C1 segment of cervical spinal cord (tissue), 14 donors: ENCODE measurements at places on chromosomes 2 and 18.

GRCh38 chr2:1266351-1266750 lies 146.9 kb upstream of the TPO start:
- no peak for DNase-seq

DNA sequence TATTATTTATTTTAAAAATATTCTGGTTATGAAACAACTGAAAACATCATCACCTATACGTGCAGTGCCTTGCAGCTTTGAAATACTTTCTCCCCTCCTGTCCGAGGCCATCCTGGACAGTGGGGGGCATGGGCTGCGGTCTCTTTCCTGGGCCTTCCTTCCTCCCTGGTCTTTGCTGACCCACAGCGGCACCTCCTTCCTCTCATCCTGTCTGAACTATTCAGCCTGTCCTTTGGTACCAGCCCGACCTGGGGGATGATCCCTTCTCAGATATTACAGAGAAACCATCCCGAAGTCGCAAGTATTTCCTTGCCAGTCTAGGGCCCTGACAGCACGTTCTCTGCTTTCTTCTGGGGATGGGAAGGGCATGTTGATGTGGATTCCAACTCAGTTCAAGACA lies 736.6 kb upstream of the HS6ST1 start:
- DNase-seq = no peak

DNA sequence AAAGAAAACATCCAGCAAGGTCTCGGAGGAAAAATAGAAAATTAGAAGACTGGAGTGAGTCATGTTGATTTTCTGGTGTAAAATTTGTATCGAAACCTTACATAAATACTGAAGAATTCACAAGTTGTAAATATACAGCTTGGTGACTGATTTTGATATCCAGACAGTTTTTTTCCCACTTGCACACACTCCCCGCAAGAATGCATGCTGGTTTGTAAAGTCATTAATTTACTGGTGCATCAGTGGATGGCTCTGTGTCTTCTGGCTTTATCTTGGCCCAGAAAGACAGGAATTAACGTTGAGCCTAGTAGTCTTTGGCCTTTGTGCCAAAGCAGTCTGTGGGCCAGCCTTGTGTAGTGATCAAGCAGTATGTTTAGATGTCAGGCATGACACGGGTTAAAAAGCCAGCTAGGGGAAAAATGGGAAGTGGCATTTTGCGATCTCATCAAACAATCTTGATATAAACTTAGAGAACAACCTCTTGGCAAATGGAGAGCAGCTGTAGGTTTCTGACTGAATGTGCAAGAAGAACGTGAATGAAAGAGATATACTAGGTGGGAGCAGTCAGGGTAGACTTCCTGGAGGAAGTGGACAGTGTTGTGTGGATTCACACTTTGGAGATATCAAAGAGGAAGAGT lies 22.7 kb upstream of the CASP8 start:
- no peak for DNase-seq

- DNase-seq = no peak
These were observed 47.8 kb downstream of the FAM168B start for GRCh38 chr2:131045286-131046027.

DNA sequence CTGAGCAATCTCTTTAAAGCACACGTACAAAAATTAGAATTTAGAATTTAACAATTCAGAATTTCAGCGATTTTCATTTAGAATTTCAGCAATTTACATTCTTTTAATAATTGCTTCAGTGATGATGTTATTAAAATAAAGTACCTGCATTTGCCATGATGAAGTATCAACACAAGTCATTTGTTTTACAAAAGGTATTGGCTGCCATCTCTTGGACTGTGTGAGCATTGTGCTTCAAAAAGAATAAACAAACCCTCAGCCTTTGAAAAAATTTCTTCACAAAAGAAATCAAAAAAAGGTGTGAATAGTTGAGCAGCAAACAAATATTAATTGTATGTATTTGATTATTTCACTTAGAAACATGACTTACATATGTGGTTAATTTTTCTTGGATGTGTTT lies 27.1 kb upstream of the ZC3H15 start:
- no peak for DNase-seq

DNA sequence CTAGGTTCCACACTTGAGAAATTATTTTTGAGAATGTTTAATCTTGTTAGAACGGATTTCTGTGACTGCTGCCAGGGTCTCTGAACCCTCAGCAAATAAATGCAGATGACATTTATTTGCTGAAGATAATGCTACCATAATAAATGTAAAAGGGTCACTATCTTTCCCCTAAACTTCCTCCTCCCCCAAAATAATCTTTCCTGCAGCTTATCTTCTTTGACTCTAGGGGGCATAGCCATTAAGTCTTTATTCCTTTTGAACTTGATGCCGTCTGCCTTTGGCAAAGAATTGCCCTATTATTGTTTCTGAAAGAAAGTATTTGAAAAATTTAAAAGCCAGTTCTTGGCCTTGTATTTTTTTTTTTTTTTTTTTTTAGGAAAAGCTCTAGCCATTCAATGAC lies 63.6 kb upstream of the ACSL3 start:
- no peak for DNase-seq

DNA sequence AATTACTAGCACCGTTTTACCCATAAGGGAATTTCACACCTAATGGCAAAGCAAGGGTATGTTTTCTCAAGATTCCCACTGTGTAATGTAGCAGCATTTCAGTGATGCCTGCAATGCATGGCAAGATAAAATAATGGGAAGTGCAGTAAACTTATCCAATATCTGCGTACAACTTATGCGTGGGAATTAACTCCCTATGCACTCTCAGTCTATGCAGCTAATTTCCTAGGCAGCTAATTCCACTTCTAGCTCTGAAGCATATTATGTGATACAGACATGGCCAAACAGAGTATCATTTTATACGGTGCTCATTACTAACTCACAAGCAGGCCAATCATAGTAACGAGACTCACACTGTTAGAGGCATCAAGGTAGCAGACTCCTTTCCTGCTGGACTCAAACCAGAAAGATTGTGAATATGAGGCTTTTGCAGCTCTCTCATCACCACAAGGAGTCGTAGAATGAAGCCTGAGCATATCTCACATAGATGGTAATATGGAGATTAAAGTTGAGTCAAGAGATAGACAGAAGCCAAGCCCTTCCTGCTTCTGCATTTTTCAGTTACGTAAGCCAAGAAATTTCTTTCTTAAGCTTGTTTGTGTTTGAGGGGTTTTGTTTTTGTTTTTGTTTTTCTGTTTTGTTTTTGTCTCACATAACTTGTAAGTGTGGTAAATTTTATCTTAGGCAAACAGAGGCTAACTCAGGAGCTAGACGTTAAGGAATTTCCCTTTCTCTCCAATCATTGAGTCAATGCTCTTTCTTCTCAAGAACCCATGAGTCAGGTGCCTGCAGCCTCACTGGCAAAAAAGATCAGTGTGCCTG lies 34.8 kb upstream of the ITGAV start:
- no peak for DNase-seq

DNA sequence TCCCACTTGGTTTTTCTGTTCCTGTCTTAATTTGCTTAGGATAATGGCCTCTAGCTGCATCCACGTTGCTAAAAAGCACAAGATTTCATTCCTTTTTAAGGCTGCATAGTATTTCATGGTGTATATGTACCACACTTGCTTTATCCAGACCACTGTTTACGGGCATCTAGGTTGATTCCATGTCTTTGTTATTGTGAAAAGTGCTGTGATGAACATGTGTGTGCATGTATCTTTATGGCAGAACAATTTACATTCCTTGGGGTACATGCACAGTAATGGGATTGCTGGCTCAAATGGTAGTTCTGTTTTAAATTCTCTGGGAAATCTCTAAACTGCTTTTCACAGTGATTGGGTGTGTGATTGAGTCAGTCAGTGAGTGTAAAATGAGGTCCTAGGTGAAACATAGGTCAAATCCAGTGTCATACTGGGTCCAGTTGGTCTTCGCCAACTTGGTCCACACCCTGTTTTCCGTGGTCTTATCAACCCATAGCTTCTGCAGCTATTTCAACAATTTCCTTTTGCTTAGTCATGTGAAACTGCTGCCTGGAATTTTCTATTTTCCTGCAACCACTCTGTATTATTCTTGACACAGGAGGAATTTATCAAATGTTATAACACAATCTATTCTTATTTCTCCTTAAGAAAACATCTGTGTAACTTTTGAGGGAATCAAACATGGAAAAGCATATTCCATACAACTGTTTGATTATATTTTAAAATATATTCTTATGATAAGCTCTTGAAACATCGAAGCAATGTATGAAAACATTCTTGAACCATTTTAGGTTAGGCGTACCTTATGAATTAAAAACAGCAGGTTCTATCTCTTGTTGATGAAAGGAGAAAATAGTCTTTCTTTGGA lies 82.9 kb downstream of the ADCYAP1 start:
- no peak for DNase-seq

GRCh38 chr2:227788561-227789018 lies 25.1 kb upstream of the CCL20 start:
- DNase-seq = no peak

GRCh38 chr2:10383960-10384734 lies 64.0 kb downstream of the ODC1 start:
- DNase-seq = no peak

DNA sequence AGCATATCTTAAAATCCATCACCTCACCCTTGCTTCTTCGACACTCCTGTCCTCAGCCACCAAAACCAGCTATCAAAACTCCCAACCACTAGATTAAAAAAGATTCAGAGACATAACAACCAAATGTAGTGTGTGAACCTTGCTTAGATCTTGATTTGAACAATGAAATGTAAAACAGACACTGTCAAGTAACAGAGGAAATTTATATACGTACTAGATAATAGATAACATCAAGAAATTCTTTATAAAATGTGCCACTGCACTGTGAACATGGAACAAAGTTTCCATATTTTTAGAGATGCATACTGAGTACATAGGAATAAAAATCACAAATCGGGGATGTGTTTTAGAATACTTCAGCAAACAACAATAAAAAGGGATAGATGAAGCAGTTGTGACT lies 86.0 kb downstream of the THADA start:
- no peak for DNase-seq

DNA sequence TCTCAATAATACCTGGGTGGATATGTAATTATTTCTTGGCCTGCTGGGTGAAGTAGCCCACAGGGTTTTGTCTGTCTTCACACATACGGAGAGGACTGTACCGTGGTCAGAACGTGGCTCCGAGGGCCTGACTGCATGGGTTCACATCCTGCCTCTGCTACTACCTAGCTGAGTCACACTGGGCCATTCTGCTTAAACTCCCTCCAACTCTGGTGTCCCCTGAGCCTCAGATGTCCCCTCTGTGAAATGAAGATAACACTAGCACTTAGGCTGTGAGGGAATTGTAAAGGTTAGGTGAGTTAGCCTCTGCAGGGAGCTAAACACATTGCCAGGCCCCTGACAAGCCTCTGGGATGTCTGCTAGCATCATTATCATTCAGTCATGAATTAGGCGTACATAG lies 120.1 kb upstream of the NABP1 start:
- DNase-seq = no peak

- DNase-seq = no peak
These were observed 63.3 kb upstream of the CDCA7 start for GRCh38 chr2:173291412-173291811.

DNA sequence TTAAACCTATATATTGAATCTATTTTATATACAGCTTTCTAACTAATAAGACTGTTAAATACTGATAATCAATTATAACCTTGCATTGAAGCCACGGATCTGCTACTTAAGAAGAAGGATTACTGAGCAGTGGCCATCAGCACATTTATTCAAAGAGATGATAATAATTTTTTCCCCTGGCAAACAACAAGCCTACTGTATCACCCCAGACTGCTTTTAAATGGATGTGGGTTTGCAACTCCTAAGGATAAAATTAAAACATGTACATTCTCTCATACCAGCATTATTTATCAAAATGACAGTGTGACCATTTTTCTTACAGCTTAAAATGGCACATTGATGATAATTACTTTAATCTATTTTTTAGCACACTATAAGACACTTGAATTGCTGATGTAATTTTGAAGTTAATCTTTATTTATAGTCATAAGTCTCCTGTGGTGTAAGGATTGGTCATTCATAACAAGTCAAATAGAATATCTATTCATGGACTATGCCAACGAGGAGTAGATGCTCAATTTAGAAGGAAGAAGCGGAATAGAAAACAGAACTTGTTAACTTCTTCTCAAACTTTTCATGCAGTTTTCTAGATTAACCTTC lies 517.7 kb downstream of the METTL4 start:
- DNase-seq = no peak

GRCh38 chr2:7031547-7032245 lies 114.5 kb downstream of the RNF144A start:
- DNase-seq = no peak

DNA sequence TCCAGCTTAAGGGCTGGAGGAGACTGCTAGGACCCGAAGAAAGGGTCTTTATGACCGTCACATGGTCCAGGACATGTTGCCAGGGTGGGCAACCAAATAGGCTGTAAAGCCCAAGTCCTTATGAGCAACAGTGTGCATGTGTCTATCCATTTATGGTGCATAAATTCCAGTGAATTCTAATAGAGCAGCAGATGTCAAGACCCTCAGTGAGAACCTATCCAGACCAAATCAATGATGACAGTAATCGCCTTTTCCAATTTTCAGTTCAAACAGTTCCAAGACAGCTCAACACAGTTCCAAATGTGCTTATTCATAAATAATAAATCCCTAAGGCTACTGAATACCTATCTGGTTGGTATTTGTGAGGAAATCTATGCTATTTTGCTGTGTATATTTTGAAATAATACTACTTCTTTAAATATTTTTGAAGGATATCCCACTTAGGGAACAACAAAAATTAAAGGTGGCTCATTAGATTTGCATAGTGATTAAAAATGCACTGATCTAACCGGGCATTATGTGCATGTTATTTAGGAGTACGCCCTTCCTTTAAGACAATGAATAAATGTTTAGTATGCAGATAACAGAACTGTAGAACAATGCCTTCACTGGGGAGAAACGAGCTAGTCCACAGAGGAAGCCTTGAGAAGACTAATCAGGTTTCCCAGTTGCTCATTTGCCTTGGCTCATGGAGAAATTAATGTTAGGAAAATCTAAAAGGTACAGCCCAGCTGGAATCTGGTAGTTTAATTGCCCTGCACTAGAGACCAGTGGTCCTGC lies 519.5 kb upstream of the CHAC2 start:
- no peak for DNase-seq

GRCh38 chr18:38313831-38314230 lies 748.2 kb upstream of the CELF4 start:
- no peak for DNase-seq

DNA sequence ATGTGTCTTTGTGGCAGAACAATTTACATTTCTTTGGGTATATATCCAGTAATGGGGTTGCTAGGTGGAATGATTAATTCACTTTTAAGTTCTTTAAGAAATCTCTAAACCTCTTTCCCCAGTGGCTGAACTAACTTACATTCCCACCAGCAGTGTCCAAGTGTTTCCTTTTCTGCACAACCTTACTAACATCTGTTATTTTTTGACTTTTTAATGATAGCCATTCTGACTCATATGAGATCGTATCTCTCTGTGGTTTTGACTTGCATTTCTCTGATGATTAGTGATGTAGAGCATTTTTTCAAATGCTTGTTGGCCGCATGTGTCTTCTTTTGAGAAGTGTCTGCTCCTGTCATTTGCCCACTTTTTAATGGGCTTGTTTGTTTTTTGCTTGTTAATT lies 43.1 kb upstream of the PTH2R start:
- no peak for DNase-seq

- no peak for DNase-seq
These were observed at the start of gene NCK2 for GRCh38 chr2:105744909-105745853. Gene NCK2, plus strand, starts transcription at chr2:105744912. Its CDS starts 110,152 bp downstream, at chr2:105855064.

GRCh38 chr2:173431191-173431590 lies 76.5 kb downstream of the CDCA7 start:
- DNase-seq = no peak

- DNase-seq = no peak
These were observed 478.2 kb downstream of the ARHGAP15 start for GRCh38 chr2:143607231-143608062.
